ENCODE measurements at places on chromosomes 5 and 9.

GRCh38 chr9:124322618-124323432 is 65.1 kb downstream of the NEK6 start:
- peak; percentile 98 for DNase-seq

DNA sequence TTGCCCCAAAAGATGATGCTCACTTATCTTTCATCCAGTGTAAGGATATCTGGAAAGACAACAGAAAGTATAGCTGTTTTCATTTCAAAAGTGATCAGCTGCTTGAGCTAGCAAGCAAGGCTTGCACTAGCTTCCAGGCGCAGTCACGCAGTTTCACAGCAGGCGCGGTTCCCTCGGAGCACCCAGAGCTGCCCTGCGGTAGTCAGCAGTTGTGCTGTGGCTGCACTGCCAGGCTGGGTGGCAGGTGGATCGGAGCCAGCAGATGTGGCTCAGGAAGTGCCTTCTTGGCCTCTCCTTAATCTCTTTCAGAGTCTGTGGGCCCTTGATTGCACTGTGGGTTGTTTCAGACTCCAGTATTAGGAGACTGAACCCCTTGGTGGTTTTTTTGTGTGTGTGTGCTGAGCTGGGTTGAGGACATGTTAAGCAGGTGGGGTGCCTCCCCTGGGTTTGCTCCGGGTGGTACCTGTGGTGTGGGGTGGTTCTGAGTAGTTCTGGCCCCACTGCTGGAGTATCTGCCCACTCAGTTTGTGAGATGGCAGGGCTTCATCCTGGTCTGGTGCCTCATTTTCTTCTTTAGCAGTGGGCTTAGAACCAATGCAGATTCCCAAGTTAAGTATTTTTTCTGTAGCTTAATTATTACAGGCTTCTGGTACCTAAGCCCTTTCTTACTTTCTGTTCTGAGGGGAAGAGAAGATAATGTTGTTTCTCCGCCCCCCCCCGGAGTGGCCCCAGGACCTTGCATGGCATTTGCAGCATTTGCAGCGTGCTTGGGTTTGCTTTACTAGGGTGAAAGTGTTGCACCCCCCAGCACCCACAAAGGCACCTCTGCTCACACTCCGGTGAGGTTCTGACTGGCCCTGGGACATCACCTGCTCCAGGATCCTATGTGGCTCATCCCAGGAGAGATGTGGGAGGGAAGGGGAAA is 16.4 kb downstream of the TENT4A start:
- DNase-seq = peak; percentile 86

DNA sequence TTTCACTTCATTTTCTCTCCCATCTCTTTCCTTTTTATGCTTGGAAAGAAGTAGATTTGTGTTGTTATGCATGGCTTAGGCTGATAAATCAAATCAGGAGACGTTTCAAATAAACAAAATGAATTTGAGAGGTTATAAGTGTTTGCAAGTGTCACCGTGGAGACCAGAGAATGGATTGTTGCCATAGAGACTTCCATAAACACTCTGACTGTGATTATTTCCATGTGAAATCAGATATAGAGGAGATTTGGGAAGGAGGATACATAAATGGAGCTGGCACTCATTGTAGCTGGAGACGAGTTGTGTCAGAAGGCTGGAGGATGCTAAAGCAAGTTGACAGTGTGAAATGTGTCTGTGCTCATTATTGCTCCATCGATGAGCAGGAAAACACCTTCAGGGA is 84.2 kb upstream of the PCSK1 start:
- DNase-seq = no peak

DNA sequence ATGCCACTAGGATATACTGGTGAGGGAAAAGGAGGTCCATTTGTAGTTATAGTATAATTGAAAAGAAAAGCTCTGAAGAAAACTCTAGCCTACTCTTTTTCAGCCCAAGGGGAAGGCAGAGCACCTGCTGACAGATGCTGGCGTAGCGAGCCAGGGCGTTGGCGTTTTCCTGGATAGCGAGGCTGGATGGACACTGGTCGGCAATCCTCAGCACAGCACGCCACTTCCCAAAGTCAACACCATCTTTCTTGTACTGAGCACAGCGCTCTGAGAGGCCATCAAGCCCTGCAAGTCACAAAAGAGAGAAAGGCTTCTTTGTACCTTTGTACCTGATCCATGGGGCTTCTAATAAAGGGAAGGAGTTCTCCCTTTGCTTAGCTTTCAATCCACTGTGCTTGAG is 8.2 kb downstream of the ALDOB start:
- no peak for DNase-seq

GRCh38 chr5:154059583-154059982 is 20.8 kb downstream of the MFAP3 start:
- DNase-seq = no peak

GRCh38 chr9:131053896-131054295 is 42.4 kb upstream of the AIF1L start:
- DNase-seq = no peak

GRCh38 chr9:112103405-112103804 is 71.7 kb downstream of the SUSD1 start:
- no peak for DNase-seq

- DNase-seq = no peak
Observed at GRCh38 chr9:110109333-110110092, 98.4 kb downstream of the C9orf152 start.

DNA sequence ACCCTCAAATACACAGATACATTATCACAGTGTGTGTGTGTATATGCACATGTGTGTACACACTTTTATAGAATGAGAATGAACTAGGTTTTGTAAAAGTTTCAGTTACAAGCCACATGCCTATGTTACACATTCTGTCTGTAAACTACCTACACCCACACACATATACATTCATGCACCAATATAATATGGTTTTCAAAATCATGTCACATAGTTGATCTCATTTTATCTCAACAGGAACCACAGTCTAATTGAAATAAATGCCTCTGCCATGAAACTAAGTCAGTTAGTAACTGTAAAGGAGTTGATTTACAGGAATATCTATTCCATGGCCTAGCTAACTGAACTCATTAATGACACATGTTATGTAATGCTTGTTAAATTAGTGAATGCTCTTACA is 646.6 kb downstream of the PDE4D start:
- DNase-seq = no peak

GRCh38 chr5:144313147-144313726 is 142.6 kb downstream of the KCTD16 start:
- DNase-seq = no peak

- no peak for DNase-seq
Observed at GRCh38 chr9:134591082-134591571, 50.5 kb upstream of the COL5A1 start.

GRCh38 chr5:143222287-143223231 is 180.9 kb downstream of the NR3C1 start:
- DNase-seq = peak; percentile 90

- DNase-seq = peak; percentile 48
Observed at GRCh38 chr9:34540827-34541226, 18.0 kb upstream of the ENHO start.

DNA sequence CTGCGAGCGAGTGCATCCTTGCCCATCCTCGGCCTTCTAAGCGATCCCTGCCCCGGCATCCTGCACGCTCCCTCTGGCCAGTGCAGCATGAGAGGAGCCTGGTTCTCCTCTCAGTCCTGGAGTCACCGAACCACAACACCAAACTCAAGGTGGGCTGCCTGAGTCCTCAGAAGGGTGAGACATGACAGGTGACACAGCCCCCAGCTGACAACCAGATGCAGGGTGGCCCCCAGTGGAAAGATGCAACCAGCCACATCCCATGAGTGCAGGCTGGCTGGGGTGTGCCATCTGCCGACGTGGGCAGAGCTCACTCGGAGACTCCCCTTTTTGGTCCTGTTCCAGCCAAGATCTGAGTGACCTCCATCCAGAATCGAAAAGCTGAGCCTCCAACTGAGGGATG is 58.4 kb downstream of the COL23A1 start:
- DNase-seq = no peak

DNA sequence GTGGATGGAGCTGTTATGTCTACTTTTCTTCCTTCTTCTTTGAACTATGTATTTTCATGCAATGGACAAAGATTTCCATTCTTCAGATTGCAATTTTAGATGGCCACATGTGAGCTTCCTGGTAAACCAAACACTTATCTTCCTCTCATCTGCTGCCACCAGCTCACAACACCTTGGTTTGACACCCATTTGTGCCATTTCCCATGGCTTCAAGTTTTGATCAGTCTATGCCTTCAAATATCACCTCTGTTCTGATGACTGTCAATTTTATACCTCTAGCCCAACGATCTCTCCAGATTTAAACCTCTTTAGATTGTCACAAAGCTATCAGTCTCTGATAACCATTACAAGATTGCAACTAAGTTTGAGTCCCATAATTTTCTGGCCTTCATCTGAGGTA is 147.2 kb downstream of the TMEM38B start:
- DNase-seq = no peak

GRCh38 chr5:172642926-172643871 is 2.1 kb downstream of the NEURL1B start:
- DNase-seq = no peak

- DNase-seq = no peak
Observed at GRCh38 chr5:67462147-67462546, 265.5 kb upstream of the CD180 start.

DNA sequence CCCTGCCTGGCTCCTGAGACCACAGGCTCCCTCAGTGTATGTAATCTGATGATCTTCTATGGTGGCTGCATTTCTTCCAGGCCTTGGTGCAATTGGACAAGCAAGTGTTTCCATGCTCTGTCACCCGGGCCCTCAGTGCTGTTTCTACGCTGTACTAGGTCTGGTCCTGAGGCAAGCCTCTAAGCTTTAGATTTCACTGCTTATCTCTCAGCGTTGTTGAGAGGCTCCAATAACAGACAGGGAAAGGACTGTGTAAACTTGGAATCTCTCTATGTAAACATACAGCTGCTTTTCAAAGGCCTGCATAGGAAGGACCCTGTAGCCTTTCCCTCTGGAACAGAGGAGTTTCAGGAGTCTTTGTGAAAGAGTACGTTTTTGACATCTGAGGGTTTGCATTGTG is 38.6 kb upstream of the NFIB start:
- no peak for DNase-seq

GRCh38 chr5:160448886-160449285 is 27.2 kb downstream of the PTTG1 start:
- no peak for DNase-seq

- DNase-seq = no peak
Observed at GRCh38 chr5:98349251-98349989, 424.0 kb upstream of the RGMB start.

DNA sequence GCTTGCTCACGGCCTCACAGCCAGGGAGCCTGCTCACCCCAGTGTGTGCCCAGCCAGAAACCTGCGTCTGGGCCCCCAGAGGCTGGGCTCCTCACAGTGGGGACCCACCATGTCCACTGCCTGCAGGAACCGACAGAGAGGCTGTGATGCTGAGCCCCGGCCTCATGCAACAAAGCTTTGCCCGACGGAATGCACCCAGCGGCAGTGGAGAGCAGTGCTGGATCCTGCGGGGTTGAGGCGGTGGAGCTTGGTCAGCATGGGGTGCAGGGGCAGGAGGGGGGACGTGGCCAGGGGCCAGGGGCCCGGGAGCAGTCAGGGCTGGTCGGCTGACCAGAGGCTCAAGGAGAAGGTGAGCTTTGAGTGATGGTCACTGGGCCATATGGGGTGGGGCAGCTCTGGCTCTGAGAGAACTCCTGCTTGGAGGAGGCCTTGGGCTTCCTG is 7.7 kb upstream of the CEP72 start:
- no peak for DNase-seq

GRCh38 chr5:170537451-170538095 is 33.8 kb downstream of the KCNIP1 start:
- DNase-seq = no peak

GRCh38 chr5:168295574-168296201 is 4.2 kb downstream of the WWC1 start:
- peak; percentile 9 for DNase-seq

- no peak for DNase-seq
Observed at GRCh38 chr5:154997746-154998145, 15.8 kb upstream of the KIF4B start.

DNA sequence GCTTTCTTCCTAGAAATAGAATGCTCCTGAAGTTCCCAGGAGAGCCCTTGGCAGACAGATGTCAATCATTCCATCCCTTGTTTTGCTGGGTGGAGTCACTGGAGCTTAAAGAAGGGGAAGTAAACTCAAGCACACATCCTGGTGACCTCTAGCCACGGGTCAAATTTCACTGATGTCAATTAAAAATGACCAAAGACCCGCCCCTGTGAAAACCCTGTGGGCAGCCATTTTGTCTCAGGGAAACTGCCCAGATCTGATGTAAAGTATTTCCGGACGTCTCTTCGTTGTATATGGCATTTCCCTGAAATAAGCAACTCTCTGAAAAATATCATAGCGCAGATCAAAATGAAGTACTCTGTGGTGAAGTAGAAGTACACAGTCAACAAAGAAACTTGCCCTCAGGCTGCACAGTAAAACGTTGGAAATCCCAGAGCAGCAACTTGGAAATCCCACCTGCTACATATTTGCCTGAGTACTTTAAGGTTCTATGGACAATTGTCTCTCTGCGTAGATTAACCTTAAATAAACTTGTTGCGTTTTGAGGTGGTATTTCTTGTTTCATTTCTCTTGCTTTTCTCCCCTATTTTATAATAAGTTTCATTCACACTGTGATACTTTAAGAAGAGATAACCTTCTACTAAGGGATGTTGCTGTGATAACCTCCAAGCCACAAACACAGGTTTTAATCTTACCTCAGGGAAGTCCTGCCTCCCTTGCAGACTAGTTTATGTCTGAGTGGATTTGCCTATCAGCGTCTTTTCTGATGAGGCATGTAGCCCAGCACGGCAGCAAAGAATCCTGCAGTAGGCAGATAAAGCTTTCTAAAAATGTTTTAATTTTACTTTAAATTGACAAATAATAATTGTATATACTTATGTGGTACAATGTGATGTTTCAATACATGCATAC is 60.9 kb upstream of the PIP5K1B start:
- peak; percentile 84 for DNase-seq

DNA sequence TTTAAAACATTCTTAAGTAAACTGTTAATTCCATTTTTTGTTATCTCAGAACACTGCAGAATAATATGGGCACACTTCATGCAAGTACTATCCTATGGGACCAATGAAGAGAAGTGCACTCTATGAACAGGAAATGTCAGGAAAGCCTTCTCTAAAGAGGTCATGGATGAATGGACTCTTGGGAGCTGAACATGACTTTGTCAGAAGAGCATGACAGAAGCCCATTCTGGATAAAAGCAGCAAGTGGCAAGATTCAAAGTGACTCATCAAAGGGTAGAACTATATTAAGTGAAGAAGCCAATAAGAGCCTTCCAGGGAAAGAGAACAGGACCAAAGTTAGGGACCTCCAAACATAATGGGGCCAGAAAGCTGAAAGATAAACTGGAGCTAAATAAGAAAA is 94.0 kb downstream of the RAPGEF6 start:
- DNase-seq = no peak

DNA sequence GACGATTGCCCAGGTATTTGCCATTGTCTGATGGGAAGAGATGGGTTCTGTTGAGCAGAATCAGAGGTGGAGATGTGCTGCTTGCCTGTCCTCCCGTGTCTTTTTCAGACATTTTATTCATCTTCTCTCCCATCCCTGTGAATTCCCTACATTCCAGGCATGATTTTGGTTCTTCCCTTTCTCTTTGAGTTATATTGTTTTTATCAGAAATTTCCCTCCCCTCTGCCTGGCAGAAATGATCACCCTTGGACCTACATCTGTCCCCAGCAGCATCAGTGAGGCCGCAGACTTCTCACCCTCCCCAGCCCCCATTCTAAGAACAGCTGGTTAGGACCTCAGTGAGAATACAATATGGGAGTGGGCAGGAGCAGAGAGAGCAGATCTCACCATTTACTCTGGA is 640.2 kb downstream of the CCDC171 start:
- no peak for DNase-seq

- DNase-seq = peak; percentile 88
Observed at GRCh38 chr5:171633776-171634470, 151.7 kb upstream of the SMIM23 start.
